GM10248 (cell line): ENCODE measurements at places on chromosomes 7 and 10.

DNA sequence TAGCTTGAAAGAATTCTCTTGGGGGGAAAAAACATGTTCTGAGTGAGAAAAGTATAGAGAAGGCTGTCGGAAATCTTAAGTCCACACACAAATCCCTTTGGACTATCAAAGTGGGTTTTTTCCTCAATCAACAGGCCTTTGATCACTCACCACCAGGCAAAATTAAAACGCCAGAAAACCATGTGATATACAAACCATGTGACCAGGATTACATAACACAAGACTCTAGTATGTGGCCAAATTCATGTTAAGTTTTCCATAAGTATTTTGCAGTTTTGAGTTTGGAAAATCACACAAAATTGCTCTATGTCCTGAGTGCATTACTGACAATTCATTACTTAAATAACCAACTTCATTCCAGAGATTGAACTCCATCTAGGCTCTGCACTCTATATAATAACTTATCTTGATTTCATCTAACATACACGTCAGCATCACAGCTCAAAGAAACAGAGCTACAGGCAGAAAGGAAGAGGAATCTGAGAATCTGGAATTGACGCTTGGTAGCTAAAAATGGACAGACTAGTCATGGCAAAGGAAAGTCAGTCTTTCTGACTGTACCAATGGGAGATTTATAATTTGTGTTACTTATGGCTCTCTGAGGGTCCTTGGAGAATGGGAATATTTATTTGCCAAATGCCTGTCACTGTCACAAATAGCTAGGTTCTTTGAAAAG is 383.5 kb downstream of the SFMBT2 start:
- DNase-seq = no peak

DNA sequence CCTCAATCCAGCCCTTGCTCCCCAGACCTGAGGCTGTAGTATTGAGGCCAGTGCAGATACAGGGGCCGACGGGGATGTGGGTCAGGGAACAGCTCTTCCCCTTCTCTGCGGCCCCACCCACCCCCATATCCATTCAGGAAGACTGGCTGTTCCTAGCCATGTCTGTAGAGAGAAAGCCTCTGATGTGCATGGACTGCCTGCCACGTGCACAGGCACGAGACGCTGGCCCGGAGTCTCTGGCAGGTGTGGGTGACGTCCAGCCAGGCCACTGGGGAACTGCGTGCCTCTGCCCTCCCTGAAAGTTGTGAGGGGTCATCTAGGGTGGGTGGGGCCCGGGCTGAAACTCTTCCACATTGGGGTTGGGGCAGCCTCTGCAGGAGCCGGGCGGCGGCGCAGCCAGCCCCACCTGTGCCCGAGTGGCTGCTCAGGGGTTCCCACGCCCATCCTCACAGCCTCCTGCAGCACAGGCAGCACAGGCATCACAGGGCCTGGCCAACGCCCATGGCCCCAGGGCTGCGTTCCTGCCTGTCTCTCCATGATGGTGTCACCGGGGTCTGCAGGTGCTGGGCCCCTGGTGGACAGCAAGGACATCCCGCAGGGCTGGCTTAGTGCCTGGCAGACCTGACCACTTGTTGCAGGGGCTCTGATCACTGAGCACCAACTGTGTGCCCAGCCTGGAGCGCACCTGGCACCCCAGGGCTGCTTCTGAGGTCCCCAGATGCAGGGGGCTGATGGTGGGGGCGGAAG is 27.5 kb downstream of the MICALL2 start:
- DNase-seq = no peak

GRCh38 chr7:1284743-1285458 is 52.2 kb downstream of the UNCX start:
- no peak for DNase-seq

GRCh38 chr10:92903633-92904032 is 55.3 kb downstream of the EXOC6 start:
- no peak for DNase-seq

DNA sequence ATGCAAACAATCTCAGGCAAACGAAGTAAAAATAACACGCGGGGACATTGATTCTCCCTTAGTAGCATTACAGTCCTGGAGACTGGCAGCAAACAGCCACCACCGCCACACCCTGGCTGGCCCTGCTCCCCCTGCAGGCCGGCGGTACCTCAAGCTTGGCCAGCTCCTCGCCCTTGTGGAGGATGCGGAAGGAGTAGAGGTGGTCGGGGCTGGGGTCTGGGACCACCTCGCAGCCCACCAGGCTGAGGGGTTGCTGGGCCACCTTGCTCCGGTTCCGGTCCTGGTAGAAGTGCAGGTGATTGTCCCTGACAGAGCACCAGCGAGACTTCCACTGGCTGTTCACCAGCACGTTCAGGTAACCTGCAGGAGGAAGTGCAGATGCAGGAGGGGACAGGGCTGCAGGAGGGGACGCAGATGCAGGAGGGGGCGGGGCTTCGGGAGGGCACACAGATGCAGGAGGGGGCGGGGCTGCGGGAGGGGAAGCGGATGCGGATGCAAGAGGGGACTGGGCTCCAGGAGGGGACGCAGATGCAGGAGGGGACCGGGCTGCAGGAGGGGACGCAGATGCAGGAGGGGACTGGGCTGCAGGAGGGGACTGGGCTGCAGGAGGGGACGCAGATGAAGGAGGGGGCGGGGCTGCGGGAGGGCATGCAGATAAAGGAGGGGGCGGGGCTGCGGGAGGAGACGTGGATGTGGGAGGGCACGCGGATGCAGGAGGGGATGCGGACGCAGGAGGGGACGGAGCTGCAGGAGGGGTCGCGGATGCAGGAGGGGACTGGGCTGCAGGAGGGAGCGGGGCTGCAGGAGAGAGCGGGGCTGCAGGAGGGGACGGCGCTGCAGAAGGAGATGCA is 65.7 kb downstream of the VWA2 start:
- peak; percentile 62 for DNase-seq

DNA sequence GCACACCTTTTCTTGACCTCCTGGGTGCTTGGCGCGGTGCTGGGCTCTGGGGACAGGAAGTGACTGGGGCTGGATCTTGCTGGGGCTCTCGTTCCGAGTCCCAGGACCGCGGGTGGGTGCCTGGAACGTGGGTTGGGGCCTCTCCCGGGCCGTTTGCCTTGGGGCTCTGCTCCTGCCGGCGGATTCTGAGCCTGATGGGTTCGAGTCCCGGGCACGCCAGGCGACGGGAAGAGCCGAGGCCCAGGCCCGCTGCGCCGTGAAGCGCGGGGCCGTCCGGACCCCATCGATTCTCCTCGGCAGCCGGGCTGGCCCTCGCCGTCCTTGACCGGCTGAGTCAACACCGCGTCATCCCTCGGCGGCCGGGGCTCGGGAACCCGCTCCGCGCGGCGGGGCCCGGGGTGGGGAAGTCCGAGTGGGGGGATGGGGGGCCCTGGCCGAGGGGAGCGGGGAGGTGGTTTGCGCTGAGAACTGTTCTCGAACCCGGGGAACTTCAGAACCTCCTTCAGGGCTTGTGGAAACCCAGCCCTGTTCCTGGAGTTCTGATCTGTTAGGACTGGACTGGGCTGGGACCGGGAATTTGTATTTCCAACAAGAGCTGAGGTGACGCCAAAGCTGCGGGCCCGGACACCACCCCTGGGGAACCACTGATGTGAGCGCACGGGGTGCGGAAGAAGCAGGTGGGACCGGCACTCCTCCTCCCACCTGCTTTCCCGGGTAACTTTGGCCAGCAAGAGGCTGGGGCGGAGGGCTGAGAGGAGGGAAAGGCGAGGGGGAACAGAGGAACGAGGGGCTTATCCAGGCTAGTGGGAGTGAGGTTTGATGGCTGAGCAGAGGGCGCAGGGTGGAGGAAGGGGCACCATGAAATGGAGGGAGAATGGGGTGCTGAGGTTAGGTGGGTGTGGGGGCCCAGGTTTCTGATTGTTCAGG is 6.2 kb downstream of the HHEX start:
- DNase-seq = no peak

- DNase-seq = no peak
These were observed 10.7 kb upstream of the KPNA7 start for GRCh38 chr7:99218406-99219184.

DNA sequence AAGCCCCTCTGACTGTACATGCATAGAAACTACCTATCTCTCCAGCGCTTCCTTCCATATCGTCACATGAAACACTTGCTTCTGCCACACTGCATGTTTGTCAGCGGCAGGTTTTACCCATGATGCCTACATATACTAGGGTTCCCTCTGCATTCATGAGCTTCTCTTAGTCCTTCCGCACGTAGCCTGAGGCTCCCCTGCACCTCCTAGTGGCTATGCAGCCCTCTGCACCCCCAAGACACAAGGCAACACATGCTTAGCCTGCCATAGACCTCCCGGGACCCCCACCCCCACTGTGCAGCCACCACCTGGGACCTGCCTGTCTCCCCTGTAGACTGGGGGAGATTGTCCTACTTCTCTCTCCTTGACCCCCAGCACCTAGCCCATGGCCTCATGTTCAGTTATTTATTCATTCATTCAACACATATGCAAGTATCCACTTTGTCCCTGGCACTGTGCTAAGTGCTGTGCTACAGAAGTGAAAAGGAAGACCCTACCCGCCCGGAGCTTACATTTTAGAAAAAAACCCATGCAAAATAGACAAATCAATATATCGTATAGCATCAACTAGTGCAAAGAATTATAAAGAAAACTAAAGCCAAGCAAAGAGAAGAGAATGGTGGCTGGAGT is 23.5 kb downstream of the TMEM273 start:
- DNase-seq = peak; percentile 58

GRCh38 chr7:35701287-35701900 is 6.5 kb upstream of the HERPUD2 start:
- no peak for DNase-seq

GRCh38 chr10:122162671-122163173 is 108.4 kb upstream of the BTBD16 start:
- no peak for DNase-seq

DNA sequence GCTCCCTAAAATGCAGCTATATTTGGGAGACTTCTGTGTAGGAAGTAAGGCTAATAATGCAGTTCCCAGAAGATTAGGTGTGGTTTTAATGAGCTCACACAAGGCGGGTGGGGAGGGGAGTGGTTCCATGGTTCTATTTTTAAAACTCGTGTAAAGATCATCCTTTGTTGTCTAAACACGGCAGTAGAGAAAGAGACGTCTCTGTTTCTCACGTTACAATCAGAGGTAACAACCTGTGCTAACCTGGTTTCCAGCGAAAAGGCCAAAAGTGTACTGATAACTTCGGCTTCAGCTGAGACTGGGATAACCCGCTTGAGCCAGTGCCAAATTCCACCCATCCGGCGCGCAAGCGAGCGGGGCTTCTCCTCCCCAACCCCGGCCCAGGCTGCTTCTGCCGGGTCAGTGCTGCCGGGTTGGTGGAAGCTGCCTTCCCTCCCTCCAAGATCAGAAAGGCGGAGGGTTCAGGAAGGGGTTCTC is 2.5 kb upstream of the MAP3K8 start:
- no peak for DNase-seq

- no peak for DNase-seq
These were observed 156.3 kb upstream of the TMEM106B start for GRCh38 chr7:12054830-12055229.

DNA sequence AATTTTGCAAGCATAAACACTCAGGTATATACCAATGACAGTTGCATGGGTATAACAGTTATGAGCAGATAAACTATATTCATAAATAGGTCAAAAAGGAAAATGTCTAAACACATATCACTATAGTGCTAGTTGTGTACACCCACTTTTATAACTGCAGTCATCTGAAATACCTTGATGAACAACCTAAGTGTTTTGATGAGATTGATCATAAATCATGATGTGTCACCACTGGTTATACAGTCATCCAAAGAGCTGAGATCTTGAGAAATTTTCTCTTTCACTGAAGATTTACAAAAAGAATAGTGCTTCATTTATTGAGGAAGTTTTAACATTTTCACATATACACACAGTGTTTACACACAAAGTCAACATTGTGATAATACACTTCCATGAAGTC is 78.6 kb upstream of the SLC25A13 start:
- DNase-seq = no peak

- DNase-seq = no peak
These were observed 1159.0 kb downstream of the TYW1 start for GRCh38 chr7:68155676-68156075.

GRCh38 chr10:114095559-114096337 is 52.1 kb downstream of the ADRB1 start:
- DNase-seq = no peak

GRCh38 chr10:14093730-14094484 is 236.8 kb downstream of the FRMD4A start:
- DNase-seq = no peak

DNA sequence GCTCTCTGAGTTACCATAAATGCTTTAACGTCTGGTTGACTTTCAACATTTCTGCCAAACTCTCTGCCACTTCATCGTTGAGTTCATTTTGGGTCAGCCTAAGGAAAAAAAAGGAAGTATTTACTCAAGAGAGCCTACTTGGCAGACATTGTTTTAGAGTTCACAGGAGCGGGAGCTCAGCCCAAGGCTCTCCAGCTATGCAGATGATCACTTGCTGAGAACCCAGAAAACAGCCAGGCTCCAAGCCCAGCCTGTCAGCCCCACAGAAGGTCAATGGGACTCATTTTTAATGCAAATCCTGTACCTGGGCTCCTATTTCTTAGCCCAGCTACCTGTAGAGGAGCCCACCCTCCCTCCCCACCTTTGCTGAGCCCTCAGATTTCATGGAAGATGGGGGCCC is 45.5 kb downstream of the NOD1 start:
- DNase-seq = no peak
